ENCODE measurements at places on chromosomes 7 and 10. TPM values are rescaled to one million over a fixed set of nuclear protein-coding genes. Genes with fewer than 3 reads are reported as not detected.

- no peaks in the 10 kb centered on the region for H3K27me3 ChIP-seq
- H3K36me3 ChIP-seq, result no peaks in the 10 kb centered on the region
- H3K4me1 ChIP-seq, result no peaks in the 10 kb centered on the region
These were observed 44.0 kb upstream of the LRRTM3 start for GRCh38 chr10:66881814-66882213.

Gene PDE1C
- total RNA-seq, result 5.9 TPM

Gene KAZALD1
- 1.4 TPM for total RNA-seq

Gene GTF2IRD2
- 23.5 TPM for total RNA-seq
